ENCODE measurements at places on chromosomes 4 and X.

GRCh38 chr4:83255584-83255983 is 29.0 kb downstream of the COQ2 start:
- H3K4me3 ChIP-seq = no peak overlapping the region
- no peaks in the 10 kb centered on the region for H3K27me3 ChIP-seq
- no peaks in the 10 kb centered on the region for H3K36me3 ChIP-seq
- H3K27ac ChIP-seq = peak overlapping the region; percentile 0

GRCh38 chrX:9153300-9153699 is 119.4 kb upstream of the FAM9B start:
- no peak for DNase-seq
- H3K36me3 ChIP-seq = no peaks in the 10 kb centered on the region
- H3K4me1 ChIP-seq = no peaks in the 10 kb centered on the region
- no peak overlapping the region for H3K27ac ChIP-seq

GRCh38 chr4:27360790-27361267 is 500.2 kb downstream of the STIM2 start:
- no peak for DNase-seq
- H3K36me3 ChIP-seq = no peaks in the 10 kb centered on the region
- H3K27ac ChIP-seq = no peak overlapping the region
- no peaks in the 10 kb centered on the region for H3K27me3 ChIP-seq

GRCh38 chrX:112852851-112853250 is 12.2 kb upstream of the AMOT start:
- H3K27ac ChIP-seq = no peak overlapping the region
- no peaks in the 10 kb centered on the region for H3K4me1 ChIP-seq
- no peaks in the 10 kb centered on the region for H3K36me3 ChIP-seq
- no peak overlapping the region for H3K4me3 ChIP-seq
- no peaks in the 10 kb centered on the region for H3K27me3 ChIP-seq

- H3K27me3 ChIP-seq = no peaks in the 10 kb centered on the region
- H3K27ac ChIP-seq = peak overlapping the region; percentile 79
- H3K36me3 ChIP-seq = no peaks in the 10 kb centered on the region
Observed at GRCh38 chr4:176791591-176792325, 964 bp downstream of the VEGFC start.

- no peak for DNase-seq
- no peaks in the 10 kb centered on the region for H3K36me3 ChIP-seq
- H3K27ac ChIP-seq = no peak overlapping the region
Observed at GRCh38 chrX:19034025-19034424, 50.1 kb upstream of the PHKA2 start.

- H3K36me3 ChIP-seq = no peaks in the 10 kb centered on the region
- H3K4me1 ChIP-seq = no peaks in the 10 kb centered on the region
- no peaks in the 10 kb centered on the region for H3K27me3 ChIP-seq
- no peak overlapping the region for H3K27ac ChIP-seq
Observed at GRCh38 chr4:27881705-27882104, 1021.1 kb downstream of the STIM2 start.

GRCh38 chr4:79848329-79848728 is 224.7 kb downstream of the ANTXR2 start:
- no peaks in the 10 kb centered on the region for H3K4me1 ChIP-seq
- DNase-seq = no peak
- no peak overlapping the region for H3K27ac ChIP-seq
- H3K36me3 ChIP-seq = no peaks in the 10 kb centered on the region
- H3K4me3 ChIP-seq = no peak overlapping the region

- no peak for DNase-seq
- no peaks in the 10 kb centered on the region for H3K4me1 ChIP-seq
- no peaks in the 10 kb centered on the region for H3K36me3 ChIP-seq
- H3K4me3 ChIP-seq = no peak overlapping the region
- H3K27me3 ChIP-seq = no peaks in the 10 kb centered on the region
Observed at GRCh38 chrX:105323928-105324327, 103.4 kb upstream of the TEX13A start.

GRCh38 chr4:110091434-110092140 is 106.8 kb downstream of the ELOVL6 start:
- no peaks in the 10 kb centered on the region for H3K36me3 ChIP-seq
- DNase-seq = no peak
- no peak overlapping the region for H3K27ac ChIP-seq
- H3K4me1 ChIP-seq = peaks cover 7% of the 10 kb centered on the region

GRCh38 chr4:110196206-110196870 is 2.1 kb downstream of the ELOVL6 start:
- peak overlapping the region; percentile 62 for H3K4me3 ChIP-seq
- peak overlapping the region; percentile 83 for H3K27ac ChIP-seq
- no peak for DNase-seq
- H3K4me1 ChIP-seq = peaks cover 16% of the 10 kb centered on the region
- H3K36me3 ChIP-seq = no peaks in the 10 kb centered on the region

GRCh38 chr4:163167333-163167626 is 590 bp upstream of the NAF1 start:
- no peaks in the 10 kb centered on the region for H3K27me3 ChIP-seq
- peak overlapping the region; percentile 82 for H3K4me3 ChIP-seq
- peaks cover 23% of the 10 kb centered on the region for H3K4me1 ChIP-seq
- no peak for DNase-seq
- H3K27ac ChIP-seq = peak overlapping the region; percentile 68

DNA sequence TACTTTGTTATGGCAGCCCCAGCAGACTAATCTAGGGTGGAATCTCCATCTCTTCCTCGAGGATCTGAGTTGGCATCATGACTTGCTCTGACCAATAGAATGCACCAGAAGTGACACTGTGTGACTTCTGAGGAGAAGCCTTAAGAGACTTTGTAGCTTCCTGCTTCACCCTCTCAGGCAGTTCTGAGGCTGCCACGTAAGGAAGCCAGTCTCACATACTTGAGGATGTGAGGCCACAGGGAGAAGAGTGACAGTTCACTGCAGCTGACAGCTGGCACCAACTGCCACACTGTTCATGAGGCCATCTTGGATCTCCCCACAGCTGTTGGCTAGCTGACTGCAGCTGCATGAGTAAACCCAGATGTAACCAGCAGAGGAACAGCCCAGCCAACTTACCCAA is 29.3 kb upstream of the BCOR start:
- DNase-seq = no peak
- H3K4me3 ChIP-seq = no peak overlapping the region
- no peaks in the 10 kb centered on the region for H3K27me3 ChIP-seq
- no peaks in the 10 kb centered on the region for H3K36me3 ChIP-seq

- no peak overlapping the region for H3K27ac ChIP-seq
- no peaks in the 10 kb centered on the region for H3K27me3 ChIP-seq
- no peak overlapping the region for H3K4me3 ChIP-seq
Observed at GRCh38 chr4:85399270-85399669, 75.7 kb upstream of the ARHGAP24 start.

DNA sequence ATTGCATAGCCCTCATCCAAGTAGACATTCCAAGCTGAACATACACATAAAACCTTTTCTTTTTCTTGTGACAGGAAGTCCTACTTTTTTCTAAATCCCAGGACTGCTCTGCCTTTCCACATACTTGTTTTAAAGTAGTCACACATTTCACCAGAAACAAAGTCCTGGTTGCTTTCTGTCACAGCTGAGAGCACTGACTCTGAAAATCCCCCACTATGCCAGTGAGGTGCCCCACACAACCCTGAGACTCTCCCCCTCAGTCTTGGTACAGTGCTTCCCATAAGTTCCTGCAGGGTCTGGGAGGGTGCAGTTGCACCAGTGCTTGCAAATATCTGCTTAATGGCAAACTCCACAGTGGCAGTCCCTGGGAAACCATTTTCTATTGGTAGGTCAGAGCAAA is 84.2 kb downstream of the DCHS2 start:
- no peaks in the 10 kb centered on the region for H3K27me3 ChIP-seq
- no peaks in the 10 kb centered on the region for H3K36me3 ChIP-seq
- DNase-seq = no peak
- H3K4me1 ChIP-seq = no peaks in the 10 kb centered on the region
- H3K4me3 ChIP-seq = no peak overlapping the region

- H3K27me3 ChIP-seq = no peaks in the 10 kb centered on the region
- no peak overlapping the region for H3K27ac ChIP-seq
- H3K4me3 ChIP-seq = no peak overlapping the region
Observed at GRCh38 chrX:71604141-71604540, 14.2 kb downstream of the CXCR3 start.

- no peak overlapping the region for H3K27ac ChIP-seq
- DNase-seq = no peak
- H3K4me3 ChIP-seq = no peak overlapping the region
- no peaks in the 10 kb centered on the region for H3K4me1 ChIP-seq
- H3K27me3 ChIP-seq = no peaks in the 10 kb centered on the region
Observed at GRCh38 chr4:103303011-103303410, 104.9 kb upstream of the CENPE start.

DNA sequence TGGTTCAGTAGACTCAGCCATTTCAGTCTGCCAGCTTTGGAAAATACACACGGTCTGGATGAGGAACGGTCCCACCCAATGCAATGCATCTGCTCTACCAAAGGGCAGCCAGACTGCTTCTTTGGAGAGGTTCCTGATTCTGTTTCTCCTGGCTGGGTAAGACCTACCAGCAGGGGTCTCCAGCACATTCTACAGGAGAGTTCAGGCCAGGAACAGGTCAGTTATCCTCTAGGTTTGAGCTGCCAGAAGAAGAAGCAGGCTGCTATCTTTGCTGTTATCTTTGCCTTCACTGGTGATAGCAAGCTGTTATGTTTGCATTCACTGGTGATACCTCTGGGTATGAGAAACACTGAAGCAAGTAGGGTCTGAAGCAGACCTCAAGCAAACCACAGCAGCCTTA is 45.5 kb upstream of the PBDC1 start:
- H3K4me1 ChIP-seq = no peaks in the 10 kb centered on the region
- no peaks in the 10 kb centered on the region for H3K27me3 ChIP-seq
- H3K4me3 ChIP-seq = no peak overlapping the region
- no peaks in the 10 kb centered on the region for H3K36me3 ChIP-seq
- DNase-seq = no peak

DNA sequence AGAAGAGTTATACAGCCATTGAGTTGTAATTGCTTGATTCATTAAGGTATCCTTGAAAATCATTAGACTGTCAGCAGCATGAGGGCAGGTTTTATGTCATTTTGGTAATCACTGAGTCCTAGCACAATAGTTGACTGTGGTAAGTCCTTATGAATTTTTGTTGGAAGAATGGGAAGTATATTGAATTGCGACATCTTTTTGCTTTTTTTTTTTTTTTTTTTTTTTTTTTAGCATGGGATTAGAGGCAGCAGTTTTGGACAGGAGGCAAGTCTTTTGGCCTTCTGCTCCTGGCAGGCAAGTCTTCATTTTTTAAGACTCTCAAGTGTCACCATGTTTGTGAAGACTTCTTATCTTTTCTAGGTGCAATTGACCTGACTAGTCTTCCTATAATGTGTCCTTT is 29.7 kb downstream of the PRRG1 start:
- H3K4me1 ChIP-seq = no peaks in the 10 kb centered on the region
- no peaks in the 10 kb centered on the region for H3K27me3 ChIP-seq
- H3K27ac ChIP-seq = no peak overlapping the region
- H3K4me3 ChIP-seq = no peak overlapping the region
- H3K36me3 ChIP-seq = no peaks in the 10 kb centered on the region

DNA sequence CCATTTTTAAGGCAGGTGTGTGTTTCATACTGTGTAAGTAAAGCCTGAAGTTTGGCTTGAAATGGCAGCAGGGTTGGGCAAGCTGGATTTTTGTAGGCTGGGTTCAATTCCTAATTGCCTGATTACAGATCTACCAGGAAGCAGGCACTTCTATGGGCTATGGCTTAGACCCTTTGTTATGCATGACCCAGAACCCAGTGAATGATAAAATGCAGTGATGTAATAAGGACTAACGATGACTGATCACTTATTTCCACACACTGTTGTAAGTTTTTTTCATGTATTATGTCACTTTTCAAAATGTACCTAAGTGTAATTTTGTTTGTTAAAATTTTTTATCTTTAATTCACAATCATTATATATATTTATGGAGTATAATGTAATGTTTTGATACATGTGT is 8.6 kb downstream of the LANCL3 start:
- no peaks in the 10 kb centered on the region for H3K27me3 ChIP-seq
- H3K27ac ChIP-seq = no peak overlapping the region
- no peaks in the 10 kb centered on the region for H3K36me3 ChIP-seq
- no peak for DNase-seq
- H3K4me1 ChIP-seq = no peaks in the 10 kb centered on the region
- H3K4me3 ChIP-seq = no peak overlapping the region

- DNase-seq = no peak
- H3K27me3 ChIP-seq = no peaks in the 10 kb centered on the region
- no peaks in the 10 kb centered on the region for H3K4me1 ChIP-seq
- H3K4me3 ChIP-seq = no peak overlapping the region
- H3K36me3 ChIP-seq = no peaks in the 10 kb centered on the region
Observed at GRCh38 chrX:100830143-100830542, 10.0 kb downstream of the CSTF2 start.

GRCh38 chr4:74112399-74113105 is 13.6 kb upstream of the CXCL2 start:
- H3K36me3 ChIP-seq = no peaks in the 10 kb centered on the region
- H3K27me3 ChIP-seq = no peaks in the 10 kb centered on the region
- H3K27ac ChIP-seq = no peak overlapping the region

DNA sequence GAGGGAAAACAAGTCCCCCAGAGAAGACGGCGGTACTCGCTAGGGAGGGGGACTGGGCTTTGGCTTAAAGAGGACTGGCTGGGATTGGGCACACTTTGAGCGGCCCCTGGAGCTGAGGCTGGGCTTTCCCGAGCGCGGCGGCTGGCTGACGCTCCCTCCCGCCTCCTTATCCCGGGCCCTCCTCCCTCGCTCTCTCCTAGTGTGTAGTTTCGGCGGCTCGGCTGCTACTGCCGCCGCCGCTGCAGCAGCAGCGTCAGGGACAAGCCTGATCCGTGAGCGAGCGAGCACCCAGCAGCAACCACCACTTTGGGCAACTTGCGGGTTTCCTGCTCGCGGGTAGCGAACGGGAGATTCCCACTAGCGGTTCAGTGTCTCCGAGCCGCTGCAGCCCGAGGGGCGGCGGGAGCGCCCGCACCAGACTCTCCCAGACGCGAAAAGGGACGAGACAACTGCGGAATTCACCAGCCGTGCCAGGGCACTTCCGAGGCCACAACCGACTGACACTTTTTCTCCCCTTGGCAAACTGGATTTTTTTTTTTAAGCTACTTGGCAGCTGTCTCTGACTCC is 632 bp upstream of the PCDH7 start:
- H3K27me3 ChIP-seq = no peaks in the 10 kb centered on the region
- no peaks in the 10 kb centered on the region for H3K36me3 ChIP-seq
- H3K4me3 ChIP-seq = peak overlapping the region; percentile 62
- H3K27ac ChIP-seq = peak overlapping the region; percentile 78
- no peak for DNase-seq

DNA sequence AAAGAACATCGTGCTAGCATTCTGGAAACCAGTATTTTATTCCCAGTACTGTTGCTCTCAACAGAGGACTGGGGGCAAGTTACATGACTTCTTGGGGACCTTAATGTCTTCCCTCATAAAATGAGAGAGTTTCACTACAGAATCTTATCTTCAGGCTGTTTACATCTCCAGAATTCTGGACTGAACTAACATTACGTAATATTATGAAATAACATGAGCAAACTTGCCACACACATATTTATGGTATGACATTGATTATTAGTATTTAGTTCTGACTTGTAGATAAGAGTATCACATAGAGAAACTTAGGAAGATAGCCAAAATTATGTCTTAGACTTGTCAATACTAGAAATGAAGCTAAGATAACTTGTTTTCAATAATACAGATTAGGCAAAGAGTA is 68.0 kb downstream of the NFKB1 start:
- no peaks in the 10 kb centered on the region for H3K36me3 ChIP-seq
- H3K27me3 ChIP-seq = no peaks in the 10 kb centered on the region
- H3K27ac ChIP-seq = no peak overlapping the region
- no peak overlapping the region for H3K4me3 ChIP-seq
- H3K4me1 ChIP-seq = peaks cover 13% of the 10 kb centered on the region

Data from vagina (tissue), 2 donors.